ENCODE measurements at places on chromosomes 1 and 21.

DNA sequence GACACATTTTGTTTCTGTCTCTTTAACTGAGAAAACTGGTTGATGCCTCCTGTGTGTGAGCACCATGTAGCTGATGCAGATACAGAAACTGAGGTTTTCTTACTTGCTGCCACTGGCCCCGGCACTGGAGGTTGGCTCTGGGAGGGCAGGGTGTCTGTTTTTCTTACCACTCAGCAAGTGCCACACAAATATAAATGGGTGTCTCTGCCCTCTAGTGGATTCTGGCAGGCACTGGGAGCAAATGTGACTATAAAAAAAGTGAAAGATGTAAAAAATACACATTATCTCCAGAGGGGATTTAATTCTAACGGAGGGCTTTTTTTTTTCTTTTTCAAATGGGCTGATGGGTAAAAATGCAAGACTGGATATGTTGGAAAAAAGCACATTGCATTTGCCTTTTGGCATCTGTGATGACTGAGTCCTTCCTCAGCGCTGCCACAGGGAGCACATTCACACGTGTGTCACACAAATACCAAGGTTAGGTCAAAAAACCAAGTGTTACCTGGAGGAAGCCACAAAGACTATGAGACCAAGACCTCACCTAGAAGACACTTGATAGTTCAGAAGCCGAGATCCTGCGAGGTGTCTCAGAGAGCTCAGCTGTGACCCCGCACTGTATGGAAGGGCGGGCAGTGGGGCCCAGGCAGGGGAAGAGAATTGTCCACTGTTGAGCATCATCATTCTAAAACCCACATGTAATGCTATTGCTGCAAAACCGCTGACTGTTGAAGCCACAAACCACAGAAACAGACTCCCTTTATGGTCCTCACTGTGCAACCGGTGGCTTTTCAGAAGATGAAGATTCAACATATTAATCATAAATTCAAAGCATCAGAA is 18.9 kb downstream of the PGBD2 start:
- DNase-seq: peak; percentile 29

DNA sequence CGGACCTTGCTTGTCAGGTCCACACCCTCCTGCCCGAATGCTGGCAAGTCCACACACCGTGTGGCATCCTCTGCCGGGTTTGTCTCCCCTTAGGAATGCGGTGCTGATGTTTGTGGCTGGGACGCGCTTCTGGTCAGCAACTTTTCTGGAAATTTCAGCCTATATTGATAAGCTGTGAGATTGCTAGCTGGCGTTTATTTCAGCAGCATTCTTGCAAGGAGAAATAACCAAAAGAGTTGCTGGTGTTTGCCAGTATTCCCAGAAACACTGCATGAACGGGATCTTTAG is 601 bp downstream of the CEPT1 start:
- DNase-seq: no peak

GRCh38 chr1:200670242-200671118 is 773 bp upstream of the DDX59 start:
- DNase-seq: no peak

DNA sequence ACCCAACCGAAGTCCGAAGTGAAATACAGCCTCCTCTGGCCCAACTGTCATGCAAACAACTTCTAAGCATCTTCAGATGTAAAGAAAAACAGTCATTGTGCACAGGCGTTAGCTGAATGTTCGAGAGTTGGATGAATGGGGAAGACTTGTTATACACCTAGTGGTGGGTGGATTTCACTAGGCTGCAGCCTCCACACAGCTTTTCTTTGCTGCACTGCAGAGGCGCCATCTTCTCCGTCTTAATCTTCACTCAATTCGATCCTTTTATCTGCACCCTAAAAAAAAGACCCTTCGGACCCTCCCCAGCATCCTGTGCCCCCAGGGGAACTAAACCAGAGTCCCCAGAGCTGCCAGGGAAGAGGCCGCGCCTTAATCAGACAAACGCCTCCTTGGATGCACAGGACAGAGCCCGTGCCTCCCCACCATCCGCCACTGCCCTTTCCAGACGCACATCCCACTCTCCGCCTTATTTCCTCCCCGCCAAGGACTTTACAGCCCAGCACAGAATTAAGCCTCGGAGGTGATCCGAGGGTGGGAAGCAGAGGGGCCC is 1.4 kb downstream of the APP start:
- peak; percentile 42 for DNase-seq

GRCh38 chr1:179973198-179974110 is 18.8 kb downstream of the CEP350 start:
- DNase-seq: no peak

DNA sequence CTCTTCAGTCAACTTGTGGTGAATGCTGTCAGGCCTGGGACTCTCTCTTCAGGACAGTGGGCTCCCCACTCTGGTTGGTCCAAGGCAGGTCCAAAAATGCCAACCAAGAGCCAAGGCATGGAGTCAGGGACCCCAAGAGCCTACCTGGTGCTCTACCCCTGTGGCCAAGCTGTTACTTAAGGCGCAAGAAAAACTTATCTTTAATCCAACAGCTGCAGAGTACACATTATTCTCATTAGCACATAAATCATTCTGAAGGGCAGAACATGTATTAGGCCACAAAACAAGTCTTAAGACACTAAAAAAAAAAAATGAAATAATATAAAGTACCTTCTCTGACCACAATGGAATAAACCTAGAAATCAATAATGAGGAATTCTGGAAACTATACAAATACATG is 65.7 kb downstream of the FAF1 start:
- DNase-seq: no peak

- DNase-seq: no peak
These were observed 21.6 kb downstream of the URB1 start for GRCh38 chr21:32370998-32371766.

DNA sequence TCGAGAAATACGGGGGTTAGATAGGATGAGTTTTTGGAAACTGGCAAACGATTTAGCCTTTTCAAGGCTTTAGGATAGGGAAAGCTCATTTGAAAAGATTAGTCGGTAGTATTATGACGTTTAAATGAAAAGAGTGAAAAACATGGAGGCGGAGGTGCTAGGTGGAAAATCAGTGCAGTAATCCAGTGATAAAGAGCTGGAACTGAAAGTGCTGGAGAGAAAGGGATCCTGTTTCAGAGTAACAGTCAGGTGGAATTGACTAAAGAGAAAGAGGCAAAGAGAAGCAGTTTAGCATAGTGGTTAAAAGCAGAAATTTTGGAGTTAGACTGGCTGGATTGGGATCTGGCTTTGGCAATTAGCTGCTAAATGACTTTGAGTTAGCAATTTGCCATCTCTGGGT is 945 bp downstream of the WDR3 start:
- no peak for DNase-seq

DNA sequence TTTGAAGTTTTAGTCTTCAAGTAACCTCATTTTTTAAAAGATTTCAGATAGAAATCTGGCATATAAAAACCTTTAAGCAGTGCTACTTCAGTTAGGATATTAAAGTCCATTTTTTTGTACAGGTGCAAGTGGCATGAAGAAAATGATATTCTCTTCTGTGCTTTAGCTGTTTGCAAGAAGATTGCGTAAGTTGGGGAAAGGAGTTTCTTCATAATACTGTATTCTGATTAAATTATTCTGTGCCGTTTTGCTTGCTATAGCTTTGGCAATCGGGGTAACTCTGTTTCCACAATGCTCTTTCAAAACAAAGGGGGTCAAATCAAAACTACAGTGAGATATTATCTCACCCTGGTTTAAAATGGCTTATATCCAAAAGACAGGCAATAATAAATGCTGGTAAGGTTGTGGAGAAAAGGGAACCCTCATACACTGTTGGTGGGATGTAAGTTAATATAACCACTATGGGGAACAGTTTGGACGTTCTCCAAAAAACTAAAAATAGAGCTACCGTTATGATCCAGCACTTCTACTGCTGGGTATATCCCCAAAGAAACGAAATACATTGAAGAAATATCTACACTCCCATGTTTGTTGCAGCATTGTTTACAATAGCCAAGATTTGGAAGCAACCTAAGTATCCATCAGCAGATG is 27.1 kb downstream of the MAEL start:
- no peak for DNase-seq

GRCh38 chr1:14499312-14500040 is 99.0 kb upstream of the KAZN start:
- DNase-seq: no peak

DNA sequence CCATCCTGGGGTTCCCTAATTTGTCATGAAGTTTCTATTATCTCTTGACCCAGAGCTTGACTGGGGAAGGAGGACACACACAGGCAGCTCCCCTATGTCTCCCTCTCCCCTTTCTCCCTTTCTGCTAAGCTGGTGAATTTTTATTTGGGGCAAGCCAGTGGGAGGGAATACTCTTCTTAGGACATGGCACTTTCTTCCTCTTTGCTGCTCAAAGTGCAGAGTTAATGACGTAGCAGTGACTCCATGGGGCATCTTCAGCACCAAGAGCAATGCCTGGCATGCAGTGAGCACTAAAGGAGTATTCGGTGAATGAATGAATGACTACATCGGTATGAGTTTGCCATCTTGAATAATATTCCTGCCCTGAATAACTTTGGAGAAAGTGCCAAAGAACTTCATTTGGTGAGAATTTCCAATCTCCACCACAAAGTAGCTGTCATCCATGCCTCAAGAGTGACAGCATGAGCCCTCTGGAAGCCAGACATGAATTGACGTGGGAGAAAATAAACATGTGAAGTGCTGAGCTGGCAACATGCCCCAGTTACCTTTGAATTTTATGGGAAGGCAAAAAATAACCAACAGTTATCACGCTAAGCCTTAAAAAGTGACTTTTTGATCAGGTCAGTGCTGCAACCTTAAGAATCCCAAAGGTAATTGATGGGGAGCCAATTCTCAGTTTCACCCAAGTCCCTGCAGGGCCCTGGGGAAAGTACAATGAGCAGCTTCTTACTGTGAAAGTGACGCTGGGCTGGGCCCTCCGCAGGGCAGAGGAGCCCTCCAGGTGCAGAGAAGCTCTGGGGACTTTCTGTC is 22.1 kb upstream of the ATF3 start:
- DNase-seq: no peak

- no peak for DNase-seq
These were observed 54.2 kb downstream of the IGSF5 start for GRCh38 chr21:39799178-39799577.

GRCh38 chr1:26285366-26286063 is 5.6 kb downstream of the SH3BGRL3 start:
- no peak for DNase-seq

GRCh38 chr1:229093238-229093540 is 177.7 kb upstream of the RAB4A start:
- DNase-seq: no peak

- no peak for DNase-seq
These were observed 100.1 kb upstream of the AKT3 start for GRCh38 chr1:243950166-243950565.

Data from fibroblast of skin of left quadriceps (primary cell).